ENCODE measurements at places on chromosomes 11 and 22.

DNA sequence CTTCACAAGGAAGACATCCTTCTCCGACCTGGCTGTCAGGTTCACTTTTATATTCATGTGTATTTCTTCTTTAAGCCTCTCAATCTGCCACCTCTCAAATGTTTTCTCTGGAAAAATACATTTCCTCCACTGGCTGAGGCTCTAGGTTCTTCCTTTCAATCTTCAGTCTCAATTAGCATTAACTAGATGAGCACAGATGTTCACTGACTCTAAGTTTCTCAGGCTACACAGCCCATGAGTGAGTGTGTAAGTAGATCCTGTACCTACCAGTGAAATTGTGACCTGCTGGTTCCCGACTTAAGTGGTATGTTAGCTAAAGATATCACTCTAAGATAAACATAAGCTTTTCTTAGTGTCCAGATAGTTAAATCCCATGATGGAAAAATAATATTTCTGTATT lies 206.9 kb downstream of the ADAMTS15 start:
- DNase-seq, result no peak

DNA sequence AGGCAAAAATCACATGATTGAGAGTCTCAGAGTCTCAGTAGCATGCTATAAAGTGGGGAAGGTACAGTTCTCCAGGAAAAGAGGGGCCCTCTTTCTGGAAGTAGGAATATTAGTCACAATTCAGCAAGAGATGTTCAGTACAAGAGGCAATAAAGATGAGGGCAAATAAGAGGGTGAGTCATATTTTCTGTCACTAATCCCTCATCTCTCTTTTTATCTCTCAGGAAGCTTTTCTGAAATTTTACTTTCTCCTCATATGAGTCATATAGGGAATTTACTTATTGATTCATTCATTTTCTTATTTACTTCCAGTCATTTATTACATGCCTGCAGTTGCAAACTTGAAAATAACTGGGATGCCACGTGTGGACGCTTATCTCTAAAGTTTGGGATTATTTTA lies 3.4 kb upstream of the NXPE1 start:
- no peak for DNase-seq

DNA sequence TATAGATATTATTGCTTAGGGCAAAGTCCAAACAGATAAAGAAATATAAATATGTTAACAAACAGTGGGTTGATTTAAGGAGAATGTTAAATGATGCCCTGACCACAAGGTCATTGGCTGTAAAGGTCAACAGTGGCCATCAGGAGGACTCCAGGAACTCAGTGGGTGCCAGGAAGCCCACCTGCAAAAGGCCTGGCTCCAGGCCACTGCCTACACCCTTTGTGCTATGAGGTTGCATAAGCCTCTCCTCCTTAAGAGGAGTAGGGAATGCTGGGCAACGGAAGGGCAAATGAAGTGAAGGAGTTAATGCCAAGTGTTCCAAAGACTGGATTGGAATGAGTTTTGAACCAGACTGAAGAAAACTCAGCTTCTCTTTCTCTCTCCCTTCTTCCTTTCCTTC lies 73.3 kb upstream of the ALX4 start:
- no peak for DNase-seq

DNA sequence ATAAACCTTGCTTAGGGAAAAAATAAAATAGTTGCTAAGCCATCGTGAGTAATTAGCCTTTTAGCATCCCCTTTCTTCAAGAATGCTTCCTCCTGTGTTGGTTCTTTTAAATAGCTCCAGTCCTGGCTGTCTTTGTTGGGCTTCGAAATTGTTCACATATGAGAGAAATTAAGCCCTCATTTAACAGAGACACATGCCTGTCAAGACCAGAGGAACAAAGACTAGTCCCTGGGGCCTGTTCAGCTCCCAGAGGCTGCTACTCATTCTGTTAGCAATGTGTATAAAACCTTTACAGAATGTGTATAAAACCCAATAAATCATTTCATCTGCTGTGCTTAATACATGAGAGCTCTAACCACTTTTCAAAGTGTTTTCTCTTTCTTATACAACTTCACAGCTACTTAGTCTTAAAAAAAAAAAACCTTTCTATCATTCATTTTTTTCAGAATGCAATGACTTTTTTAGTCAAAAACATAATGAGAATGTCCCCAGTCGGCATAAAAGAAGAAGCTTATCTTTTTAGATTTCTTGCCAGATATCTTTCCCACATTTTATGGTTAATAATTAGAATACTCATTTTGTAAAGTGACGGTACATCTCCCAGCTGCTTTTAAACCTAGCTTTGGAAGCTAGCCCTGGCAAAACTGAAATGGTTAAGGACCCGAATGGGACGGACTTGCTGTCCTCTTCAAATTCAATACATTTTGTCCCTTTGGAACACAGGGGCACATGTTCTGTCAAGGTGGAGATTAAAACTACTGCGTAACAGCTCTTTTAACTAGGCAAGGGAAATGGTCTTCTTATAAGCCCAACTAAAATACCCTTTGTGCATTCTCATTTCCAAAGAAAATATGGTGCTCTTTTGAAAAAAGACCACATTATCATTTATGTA lies 186.1 kb downstream of the SOX6 start:
- DNase-seq, result no peak

GRCh38 chr11:134612140-134613030 lies 200.3 kb upstream of the B3GAT1 start:
- peak; percentile 4 for DNase-seq

DNA sequence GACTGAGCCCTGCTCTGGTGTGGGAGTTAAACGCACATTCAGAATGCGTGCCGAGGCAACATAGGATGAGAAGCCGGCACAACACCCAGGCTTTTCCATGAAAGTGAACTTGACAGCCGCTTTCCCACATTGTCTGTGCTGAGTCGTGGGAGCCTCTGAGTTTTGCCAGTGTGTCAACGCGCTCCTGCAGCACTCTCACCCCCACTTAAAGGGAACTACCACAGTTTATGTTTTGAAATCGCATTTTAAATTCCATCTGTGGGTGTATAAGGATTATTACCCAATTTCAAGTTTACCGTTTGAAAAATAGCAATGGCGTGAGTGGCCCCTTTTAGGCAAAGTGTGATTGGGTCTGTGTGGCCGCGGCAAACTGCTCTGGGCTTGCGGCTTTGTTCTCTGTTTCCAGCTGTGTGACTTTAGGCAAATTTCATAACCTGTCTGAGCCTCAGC lies 81.5 kb downstream of the FBLN1 start:
- DNase-seq, result no peak

Data from activated CD4-positive, alpha-beta T cell treated with anti-CD3 and anti-CD28 coated beads, Interleukin-2, amount 10 ng/mL, durations not matched to agents 7 days and 5 days (primary cell).